Karpas-422 (cell line): ENCODE measurements at places on chromosomes 12 and 14. TPM values are rescaled to one million over a fixed set of nuclear protein-coding genes. Genes with fewer than 3 reads are reported as not detected.

RBP5 gene
- not detected in 2 replicates for total RNA-seq

PRIMA1 gene
- not detected in 2 replicates for total RNA-seq

BDKRB2 gene
- not detected in 2 replicates for total RNA-seq

POTEM gene
- total RNA-seq = not detected in 2 replicates

GRCh38 chr14:79914595-79914994 is 296.7 kb downstream of the DIO2 start:
- DNase-seq = no peak

DNA sequence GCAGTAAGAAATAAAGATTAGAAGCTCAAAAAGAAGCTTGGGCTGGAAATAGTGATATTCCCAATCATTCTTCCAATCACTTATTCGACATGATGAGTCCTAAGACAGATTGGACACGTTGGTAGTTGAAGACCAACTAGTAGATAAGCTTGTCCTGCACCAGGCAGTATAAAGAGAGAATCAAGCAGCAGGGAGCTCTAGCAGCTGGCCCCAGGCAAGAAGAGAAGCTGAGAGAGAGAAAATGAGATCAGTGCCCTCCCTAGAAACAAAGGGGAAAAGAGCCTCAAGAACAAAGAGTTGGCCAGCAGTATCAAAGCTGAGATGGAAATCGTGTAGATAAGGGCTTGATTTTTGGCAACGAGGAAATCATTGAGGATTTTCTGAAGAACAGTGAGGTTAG is 20.6 kb downstream of the RASSF8 start:
- no peak for DNase-seq

- DNase-seq = no peak
Observed at GRCh38 chr12:21576431-21576830, 28.2 kb downstream of the GYS2 start.
